NCI-H1436 (cell line): ENCODE measurements at places on chromosomes 16 and 17.

DNA sequence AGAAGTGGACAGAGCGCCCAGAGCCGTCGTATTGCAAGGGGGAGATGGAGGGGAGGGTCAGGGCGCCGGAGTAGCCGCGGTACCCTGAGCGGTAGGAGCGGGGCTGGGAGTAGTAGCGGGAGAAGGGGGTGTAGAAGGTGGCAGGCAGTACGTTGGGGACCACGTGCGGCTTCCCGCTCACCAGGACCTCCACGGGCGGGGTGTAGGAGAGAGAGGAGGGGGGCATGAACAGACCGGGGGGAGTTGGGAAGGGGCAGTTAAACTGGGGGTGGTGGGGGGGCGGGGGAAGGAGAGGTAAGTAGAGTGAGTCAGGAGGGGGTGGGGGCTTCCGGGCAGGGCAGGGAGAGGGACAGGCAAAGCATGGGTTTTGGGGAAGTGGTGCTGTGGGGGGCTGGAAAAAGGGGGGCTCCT, 16.8 kb downstream of the ST6GALNAC2 start:
- DNase-seq = no peak

DNA sequence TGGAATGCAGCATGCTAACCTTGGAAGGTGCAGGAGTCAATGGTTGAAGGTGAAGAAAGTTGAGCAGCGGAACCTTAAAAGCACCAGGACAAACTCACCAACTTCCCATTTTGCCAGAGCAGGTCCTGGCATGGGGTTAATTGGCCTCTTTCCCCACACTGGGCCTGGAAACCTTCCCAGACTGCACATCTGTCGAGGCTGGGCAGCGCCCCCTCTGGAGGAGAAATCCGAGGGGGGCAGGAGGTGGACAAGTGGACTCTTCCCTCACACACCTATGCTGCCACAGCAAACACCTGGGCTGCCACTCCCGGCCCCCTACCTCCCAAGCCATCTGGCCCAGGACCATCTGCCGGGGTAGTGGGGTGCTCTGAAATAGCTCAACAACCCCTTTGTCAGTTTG, 232.4 kb downstream of the CBLN1 start:
- DNase-seq = no peak

GRCh38 chr17:45732926-45733505, 51.1 kb upstream of the CRHR1 start:
- DNase-seq = no peak

DNA sequence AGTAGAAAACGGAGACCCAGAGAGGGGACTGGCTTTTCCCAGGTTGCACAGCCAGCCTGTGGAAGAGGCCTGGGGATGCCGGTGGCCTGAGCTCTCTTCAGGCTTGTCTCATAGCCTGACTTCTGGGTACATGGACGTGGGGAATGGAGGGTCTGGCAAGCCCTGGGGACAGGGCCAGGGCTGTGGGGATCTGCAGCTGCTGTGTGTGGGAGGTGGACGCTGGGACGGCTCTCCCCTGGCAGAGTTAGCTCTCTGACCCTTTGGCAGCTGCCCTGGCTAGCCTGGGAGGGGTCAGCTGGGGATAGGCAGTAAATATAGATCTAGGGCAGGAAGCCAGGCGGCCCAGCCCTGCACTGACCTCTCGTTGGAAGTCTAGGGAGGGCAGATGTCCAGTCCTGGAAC, 20.5 kb downstream of the SLC4A1 start:
- no peak for DNase-seq

DNA sequence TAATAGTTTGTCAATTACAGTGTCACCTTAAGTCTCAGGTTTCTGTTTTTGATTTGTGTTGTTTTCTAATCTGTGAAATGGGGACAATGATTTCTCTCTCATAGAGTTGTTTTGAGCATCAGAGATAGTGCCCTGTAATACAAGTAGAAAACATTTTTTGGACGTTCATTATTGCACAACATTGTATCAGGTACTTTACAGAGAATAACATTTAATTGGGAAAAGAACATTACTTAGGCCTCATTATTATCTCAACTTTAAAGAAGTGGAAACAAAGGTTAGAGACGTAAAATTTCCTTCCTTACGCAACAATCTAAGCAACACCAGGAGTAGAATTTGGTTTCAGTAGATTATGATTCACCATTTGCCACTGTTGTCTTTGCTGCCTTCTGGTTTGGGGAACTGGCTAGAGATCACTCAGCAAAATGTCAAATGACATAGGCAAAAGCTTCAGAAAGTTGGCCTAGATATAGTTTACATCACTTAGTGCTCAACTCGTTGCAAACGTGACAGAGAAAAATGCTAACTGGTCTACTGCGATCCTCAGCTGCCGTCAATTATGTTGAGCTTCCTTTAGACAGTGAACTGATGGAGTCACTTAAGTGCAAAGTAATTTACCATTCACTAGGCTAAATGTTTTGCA, 1026.8 kb downstream of the CDH11 start:
- DNase-seq = no peak

DNA sequence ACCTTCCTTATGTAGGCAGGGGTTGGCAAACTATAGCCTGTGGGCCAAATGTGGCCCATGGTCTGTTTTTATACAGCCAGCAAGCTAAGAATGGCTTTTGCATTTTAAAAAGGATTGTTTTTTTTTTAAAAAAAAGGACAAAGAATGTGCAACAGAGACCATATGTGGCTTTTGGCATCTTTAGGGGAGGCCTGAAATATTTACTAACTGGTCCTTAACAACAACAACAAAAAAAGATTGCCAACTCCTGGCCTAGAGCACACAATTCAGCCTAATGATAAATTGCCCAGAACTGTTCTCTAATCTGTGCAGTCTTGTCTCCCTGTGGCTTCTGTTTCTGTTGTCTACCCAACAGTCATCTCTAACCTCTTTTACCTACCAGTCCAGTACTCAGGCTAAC, 67.1 kb downstream of the SSH2 start:
- DNase-seq = no peak

DNA sequence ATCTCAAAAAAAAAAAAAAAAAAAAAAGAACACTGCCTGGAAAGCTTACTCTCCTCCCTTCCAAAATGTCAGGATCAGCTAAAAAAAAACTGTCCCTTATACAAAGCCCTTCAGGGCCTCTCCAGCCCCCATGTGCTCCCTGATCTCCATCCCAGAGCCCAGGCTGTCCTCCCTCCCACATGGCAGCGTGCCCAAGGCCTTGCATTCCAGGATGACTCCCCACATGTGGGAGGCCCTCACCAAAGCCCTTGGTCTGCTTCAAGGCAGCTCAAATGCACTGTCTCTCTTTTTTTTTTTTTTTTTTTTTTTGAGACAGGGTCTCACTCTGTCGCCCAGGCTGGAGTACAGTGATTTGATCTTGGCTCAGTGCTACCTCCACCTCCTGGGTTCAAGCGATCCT, 2.3 kb downstream of the FDXR start:
- DNase-seq = no peak
